ENCODE measurements at places on chromosomes 11 and 22.

DNA sequence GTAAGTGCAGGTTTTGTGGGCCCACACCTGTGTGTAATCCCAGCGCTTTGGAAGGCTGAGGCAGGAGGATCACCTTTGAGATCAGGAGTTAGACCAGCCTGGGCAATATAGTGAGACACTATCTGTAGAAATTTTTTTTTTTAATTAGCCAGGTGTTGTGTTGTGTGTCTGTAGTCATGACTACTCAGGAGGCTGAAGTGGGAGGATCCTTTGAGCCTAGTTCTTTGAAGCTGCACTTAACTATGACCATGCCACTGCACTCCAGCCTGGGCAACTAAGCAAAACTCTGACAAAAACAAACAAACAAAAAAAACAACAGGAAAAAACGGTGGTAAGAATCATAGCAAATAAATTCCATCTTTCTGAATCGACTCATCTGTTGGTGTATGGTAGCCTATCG lies 268.6 kb upstream of the PDGFD start:
- no peak for DNase-seq

DNA sequence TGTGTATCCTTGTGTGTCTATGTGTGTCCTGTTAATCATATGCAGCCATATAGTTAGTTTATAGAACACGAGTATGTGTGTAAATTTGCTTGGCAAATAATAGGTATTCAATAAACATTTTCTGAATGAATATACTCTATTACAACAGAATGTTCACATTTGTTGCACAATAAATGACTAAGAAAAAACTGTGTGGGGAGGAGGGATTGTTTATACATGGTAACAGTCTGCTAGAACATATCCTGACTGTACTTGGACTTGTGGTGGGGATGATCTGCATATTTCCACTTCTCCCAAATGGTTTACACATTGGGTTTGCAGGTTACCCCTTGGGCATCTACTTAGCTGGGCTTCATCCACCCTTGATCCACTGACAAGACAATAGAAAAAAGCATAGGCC lies 194.6 kb downstream of the INSC start:
- no peak for DNase-seq

- no peak for DNase-seq
Observed at GRCh38 chr11:60672255-60672654, 27.2 kb upstream of the MS4A8 start.

GRCh38 chr11:123258877-123259276 lies 63.8 kb upstream of the CLMP start:
- no peak for DNase-seq

GRCh38 chr22:49062155-49062801 lies 765.4 kb downstream of the BRD1 start:
- DNase-seq: no peak

GRCh38 chr11:110829873-110830272 lies 117.6 kb upstream of the ARHGAP20 start:
- DNase-seq: no peak

DNA sequence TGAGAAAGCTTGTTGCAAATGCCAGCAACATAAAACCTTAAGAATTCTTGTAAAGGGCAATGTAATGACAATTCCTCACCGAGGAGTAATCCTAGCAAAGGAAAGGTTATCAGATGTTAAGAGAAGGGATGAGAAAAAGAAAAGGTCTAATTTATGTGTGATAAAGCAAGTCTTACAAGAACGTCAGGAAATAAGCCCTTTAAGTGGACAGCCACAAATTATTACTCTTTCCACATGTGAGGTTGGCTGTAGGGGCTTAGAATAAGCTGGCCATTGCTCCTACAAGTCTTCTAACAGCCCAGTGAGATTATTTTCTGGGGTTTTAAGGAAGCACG lies 9.3 kb downstream of the LAYN start:
- DNase-seq: no peak

DNA sequence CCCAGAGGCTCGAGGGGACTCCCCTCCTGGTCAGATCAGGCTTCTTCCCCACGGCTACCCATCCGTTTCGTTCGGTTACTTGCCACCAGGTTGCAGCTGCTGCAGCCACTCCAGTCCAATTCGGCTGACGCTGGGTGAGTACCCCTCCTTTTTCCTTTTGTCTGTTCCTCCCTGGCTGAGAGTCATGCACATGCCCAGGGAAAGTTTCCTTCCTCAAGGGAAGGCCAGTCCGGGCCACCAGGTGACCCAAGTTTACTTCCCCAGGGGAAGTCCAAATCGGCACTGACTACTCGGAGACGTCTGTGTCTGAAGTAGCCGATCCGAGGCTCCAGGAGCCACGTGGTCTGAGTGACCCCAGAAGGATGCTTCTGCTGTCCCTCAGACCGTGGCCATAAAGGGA lies 13.2 kb upstream of the OR56A3 start:
- no peak for DNase-seq

DNA sequence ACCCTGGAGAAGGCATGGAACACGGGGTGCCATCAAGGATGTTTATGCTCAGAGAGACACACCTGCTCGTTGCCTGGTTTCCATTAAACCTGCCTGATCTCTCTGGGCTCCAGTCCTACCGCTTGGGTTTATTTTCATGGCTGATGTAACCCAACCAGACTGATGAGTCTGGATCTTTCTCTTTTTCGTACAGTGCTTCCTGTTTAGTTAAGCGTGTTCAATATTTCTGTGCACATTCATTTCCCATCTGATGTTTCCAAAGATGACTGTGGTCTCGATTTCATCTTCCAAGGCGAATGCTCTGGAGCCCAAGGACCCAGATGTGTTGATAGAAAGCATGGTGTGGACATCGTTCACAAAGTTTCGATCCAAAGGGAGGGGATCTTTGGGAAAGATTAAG lies 84.3 kb downstream of the SNX19 start:
- no peak for DNase-seq

GRCh38 chr11:8403310-8403709 lies 139.6 kb upstream of the LMO1 start:
- DNase-seq: no peak

DNA sequence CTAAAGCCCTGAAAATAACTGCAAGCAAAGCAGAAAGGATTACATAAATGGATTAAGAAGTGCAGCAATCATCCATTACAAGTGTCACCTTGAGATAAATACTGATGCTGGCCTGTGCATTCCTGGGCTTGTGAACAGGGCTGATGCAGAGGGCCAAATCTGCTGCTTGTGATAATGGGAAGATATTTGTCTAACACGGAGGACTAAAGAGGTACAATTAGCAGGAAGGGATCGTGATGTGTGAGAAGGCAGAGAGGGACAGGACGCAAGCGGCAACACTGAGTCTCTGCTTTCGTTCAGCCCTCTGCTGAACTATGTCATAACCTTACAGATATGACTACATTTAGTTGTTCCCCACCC lies 107.7 kb upstream of the DDI1 start:
- no peak for DNase-seq

- no peak for DNase-seq
Observed at GRCh38 chr22:40606306-40606705, 30.2 kb downstream of the MRTFA start.

DNA sequence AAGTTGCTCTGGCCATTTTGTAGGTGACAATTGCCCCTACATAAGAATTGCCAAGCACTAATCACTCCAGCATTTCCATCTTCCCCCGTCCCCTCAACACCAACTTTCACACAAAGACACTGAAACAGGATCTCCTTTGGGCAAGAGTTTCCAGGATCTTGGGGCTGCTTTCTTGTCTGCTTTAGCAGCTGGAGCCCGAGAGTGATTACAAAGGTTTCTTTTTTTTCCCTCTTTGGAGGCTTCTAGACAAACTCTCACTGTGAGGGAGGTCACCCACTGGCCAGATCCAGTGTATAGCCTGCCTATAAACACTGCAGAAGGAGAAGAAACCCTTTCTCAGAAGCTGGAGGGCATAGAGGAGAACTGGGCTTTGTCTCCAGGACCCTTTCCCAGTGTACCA lies 92.5 kb downstream of the APIP start:
- no peak for DNase-seq

DNA sequence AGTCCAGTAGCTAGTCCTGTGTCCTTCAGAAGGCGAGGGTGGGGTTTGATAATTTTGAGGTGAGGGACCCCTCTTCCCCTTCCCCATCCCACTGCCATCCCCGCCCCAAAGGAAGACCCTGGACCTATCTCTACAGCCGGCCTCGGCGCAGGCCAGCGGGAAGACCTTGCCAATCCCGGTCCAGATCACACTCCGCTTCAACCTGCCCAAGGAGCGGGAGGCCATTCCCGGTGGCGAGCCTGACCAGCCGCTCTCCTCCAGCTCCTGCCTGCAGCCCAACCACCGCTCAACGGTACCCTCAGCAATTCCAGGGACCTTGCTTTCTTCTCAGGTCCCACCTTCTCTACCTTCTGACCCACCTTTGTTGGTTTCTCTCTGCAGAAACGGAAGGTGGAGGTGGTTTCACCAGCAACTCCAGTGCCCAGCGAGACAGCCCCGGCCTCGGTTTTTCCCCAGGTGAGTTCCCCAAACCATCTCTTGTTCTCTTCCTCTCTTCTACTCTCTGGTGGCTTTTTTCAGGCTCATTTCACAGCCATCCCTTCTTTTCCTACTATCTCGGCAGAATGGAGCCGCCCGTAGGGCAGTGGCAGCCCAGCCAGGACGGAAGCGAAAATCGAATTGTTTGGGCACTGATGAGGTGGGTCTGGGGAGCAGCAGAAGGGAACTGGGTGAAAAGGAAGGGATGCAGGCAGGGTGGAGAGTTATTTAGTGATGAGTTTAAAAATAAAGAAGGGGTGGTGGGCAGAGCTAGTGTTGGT lies 1.3 kb downstream of the KAT5 start:
- DNase-seq: no peak

DNA sequence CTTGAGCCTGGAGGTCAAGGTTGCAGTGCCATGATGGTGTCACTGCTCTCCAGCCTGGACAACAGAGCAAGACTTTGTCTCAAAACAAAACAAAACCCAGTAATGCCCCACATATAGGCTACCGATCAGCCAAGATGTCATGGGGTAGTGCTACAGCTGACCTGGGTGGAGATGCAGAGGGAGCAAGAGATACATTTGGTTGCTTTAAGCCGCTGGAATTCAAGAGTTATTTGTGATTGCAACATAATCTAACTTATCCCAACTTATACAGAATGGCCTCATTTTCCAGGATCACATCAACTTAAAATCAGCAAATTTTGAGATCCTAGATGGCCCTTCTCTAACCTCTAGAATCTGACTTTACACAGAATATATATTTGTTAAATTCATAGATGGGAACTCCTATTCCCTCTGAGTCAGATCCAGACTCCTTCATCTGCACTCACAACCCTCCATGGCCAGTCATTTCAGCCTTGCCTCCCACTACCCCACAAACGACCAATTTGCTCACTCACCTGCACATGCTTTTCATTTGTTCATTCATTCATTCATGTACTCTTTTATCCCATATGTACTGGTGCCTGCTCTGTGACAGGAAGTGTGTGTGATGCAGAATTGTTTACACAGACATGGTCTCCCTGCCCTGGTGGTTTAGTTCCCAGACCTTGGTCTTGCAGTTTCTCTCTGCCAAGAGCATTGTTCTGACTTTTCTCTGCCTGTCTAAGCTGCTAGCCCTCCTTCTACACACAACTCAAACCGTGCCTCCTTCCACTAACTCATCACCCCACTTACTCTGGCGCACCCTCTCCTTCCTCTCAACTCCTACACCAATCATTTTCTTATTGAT lies 24.1 kb upstream of the APLNR start:
- DNase-seq: no peak

DNA sequence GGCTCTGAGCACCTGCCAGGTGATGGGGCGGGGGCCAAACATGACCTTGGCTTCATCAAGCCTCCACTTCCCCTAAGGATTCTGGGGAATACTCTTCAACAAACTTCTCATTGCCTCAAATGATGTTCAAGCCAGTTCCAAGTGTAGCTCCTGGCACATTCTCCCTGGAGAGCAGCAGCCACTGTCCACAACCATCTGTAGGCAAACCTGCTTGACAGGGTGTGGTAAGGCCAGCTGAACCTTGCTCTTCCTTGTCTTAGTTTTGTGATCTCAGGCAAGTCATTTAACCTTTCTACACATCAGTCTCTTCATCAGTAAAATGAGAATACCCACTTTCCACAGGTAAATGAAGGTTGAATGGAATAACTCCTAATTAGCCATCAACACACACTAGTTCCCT lies 323.3 kb downstream of the TENM4 start:
- no peak for DNase-seq

GRCh38 chr22:49657974-49658590 lies 169.6 kb downstream of the BRD1 start:
- DNase-seq: peak; percentile 6

GRCh38 chr11:68221406-68221805 lies 8.3 kb upstream of the KMT5B start:
- no peak for DNase-seq

DNA sequence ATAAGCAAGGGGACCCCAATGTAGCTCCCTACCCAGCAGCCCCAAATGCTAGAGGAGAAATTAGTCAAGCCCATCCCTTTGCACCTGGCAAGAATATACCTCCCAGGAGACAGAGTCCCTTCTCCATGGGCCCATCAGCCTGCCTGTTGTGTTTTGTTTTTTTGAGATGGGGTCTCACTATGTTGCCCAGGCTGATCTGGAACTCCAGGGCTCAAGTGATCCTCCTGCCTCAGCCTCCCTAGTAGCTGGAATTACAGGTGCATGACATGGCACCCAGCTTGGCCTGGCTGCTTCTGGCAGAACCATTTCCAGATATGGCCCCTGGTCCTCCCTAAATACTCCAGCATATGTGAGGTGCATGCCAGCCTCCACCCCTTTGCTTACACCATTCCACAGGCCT lies 22.1 kb downstream of the PDE2A start:
- no peak for DNase-seq

GRCh38 chr11:16741473-16741872 lies 3.0 kb downstream of the C11orf58 start:
- DNase-seq: no peak

GRCh38 chr22:27462190-27462589 lies 339.4 kb downstream of the MN1 start:
- DNase-seq: peak; percentile 59

DNA sequence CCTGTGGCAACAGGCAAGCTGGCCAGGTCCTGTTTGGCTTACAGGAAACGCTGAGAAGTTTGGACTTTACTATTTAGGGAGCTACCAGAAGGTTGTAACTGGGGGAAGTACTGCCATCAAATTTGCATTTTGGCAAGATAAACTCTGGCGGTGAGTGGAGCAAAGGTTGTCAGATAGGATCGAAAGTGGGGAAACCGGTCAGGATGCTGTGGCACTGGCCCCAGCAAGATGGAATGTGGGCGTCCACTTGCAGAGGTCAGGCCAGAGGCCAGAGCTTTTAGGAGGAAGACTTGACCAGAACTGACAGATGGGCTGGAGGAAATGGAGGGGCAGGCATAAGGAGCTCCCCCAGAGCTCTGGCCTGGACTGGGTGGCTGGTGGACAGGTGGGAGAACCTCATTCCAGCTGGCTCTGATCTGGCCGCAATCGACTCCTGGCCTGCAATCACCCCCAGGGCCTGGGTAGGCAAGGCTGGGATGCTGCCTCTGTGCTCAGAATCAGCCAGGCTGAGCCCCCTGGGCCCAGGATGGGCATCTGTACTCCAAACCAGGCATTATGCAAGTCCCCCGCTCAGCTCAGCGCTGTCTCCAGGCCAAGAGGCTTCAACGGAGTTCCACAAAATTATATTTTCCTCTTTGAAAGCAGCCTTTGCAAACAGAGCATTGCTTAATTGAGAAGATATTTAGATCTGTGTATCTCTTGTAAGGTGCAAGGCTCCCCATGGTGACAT lies 178.3 kb upstream of the NECTIN1 start:
- no peak for DNase-seq

Data from HAP-1 (cell line).